ENCODE measurements at places on chromosomes 5 and 9.

- DNase-seq, result no peak
Measured at GRCh38 chr9:83665580-83666200, 42.1 kb downstream of the UBQLN1 start.

DNA sequence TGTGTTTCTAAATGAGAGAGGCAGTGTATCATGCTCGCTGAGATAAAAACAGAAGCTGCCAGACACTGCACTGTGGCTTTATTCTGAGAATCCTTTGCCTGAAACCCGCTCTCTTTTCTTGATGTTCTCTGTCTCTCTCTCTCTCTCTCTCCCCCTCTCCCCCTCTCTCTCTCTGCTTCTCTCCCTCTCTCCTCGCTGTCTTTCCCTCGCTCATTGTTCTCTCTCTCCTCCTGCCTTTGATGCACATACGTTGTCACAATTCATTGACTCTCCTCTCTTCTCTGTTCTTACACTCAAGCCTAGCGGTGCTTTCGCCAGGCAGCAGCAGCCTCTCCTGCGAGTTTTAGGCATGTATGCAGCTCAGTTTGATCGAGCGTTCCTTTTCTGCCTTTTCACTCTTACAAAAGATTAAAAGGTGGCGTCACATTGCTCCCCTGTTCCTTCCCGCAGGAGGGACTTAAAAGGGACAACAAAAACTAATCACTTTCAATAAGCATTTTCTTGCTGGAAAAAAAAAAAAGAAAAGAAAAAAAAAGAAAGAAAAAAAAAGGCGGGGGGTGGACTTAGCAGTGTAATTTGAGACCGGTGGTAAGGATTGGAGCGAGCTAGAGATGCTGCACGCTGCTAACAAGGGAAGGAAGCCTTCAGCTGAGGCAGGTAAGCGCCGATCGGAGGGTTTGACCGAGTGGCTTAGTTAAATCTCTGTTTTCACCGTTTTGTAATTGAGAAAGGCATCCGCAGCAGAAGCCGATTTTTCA, 717.9 kb upstream of the WWC1 start:
- peak; percentile 42 for DNase-seq

DNA sequence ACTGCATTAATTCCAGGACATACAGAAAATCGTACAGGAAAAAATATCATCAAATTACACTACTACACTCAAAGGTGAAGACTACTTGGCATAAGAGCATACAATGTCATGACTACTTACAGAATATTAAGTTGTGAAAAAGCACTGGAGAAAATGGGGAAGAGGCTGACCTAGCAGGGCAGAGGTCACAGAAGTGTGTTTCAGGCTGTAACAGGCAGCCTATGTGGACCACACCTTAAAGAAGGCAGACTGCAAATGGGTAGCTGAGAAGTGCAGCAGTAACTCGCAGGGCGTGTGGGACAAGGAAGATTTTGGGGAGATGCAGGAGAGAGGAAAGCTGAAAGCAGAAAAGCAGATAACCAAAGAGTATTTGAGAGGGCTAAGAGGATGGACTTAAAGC, 167.0 kb upstream of the PIK3R1 start:
- DNase-seq, result no peak

DNA sequence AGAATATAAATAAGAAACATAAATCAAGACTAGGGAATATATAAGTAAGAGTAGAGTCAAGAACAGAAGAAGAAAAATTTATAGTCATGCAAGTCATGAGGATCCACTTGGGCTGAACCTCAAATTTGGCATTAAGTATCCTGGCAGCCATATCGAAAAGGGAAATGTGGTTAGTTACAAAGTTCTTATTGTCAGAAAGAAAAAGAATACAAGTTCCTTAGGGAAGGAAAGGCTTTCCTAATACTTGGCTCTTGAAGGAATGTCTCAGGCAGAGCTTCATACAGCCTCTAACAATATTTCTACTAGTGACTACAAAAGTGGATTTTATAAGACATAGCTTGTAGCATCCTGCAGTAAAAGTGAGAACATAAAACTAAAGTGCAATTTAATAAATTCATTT, 45.4 kb downstream of the TMEM252 start:
- DNase-seq, result no peak

- no peak for DNase-seq
Measured at GRCh38 chr9:91246846-91247245, 114.9 kb downstream of the AUH start.

DNA sequence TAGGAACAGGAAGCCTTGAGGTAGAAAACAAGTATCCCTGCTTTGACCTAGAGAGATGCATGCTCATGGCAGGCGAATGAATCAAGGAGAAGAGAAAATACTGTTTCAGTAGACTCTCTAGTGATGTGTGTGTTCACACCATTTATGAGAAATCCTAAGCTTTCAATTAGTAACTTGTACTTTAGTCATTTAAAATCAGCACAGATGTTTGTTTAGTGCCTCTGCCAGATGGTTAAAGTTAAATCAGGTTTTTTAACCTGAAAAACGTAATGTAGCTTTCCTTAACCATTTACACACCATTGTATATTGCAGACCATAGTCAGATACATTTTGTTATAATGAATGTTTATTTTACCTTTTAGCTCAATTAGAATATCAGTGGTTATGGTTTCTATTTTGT, 5.0 kb downstream of the TJP2 start:
- no peak for DNase-seq

GRCh38 chr9:106653213-106653612, 209.8 kb upstream of the ZNF462 start:
- DNase-seq, result no peak

- DNase-seq, result no peak
Measured at GRCh38 chr5:154205441-154206117, 15.0 kb downstream of the GALNT10 start.

DNA sequence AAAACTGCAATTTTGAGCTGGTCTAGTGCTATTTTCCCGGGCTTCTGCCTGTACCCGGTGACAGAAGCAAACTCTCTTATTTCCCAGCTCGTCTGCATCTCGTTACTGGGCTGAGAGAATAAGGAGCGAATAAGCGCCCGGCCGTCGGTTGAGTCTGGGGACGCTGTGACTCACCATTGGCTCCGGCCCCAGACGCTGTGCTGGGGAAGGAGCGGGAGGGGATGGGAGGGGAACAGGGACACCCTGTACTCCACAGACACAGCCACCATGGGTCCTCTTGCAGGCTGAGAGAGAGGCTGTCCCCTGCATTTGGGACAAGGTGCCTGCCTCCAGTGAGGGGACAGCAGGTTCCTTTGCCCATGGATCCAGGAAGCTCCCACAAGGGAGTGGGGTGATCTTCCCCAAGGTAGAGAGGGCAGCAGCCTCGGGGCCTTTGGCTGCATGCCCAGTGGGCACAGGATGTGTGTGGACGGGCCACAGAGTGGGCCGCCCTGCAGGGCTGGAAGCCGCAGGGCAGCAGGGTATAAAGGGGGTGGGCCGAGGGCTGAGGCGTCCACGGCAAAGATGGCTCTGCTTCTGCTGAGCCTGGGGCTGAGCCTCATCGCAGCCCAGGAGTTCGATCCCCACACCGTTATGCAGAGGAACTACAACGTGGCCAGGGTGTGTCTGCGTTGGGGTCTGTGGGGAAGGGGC, at the start of gene LCN9:
TSS of gene LCN9 (plus strand) at position 552 of the 693 bp plus-strand sequence. CDS start at position 565, 13 bp downstream.
- no peak for DNase-seq

DNA sequence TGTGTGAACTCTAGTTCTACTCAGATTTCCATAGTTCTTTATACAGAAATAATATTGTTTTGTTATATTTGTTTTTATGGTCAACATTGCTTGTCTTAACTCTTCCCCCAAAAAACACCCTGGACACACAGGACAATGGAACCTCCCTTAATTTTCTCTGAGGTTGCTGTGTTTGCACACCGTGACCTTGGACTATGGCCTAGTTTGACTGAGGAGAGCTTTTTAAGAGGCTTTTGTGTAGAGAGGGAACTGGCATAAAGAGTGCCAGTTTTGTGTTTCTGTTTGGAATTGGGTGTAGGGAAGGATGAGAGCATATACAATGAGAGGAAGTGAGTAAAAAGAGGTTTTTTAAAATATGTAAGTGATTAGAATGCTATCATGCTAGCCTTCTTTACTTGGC, 101.1 kb upstream of the MEF2C start:
- no peak for DNase-seq

GRCh38 chr9:6229619-6230018, 14.0 kb downstream of the IL33 start:
- no peak for DNase-seq

DNA sequence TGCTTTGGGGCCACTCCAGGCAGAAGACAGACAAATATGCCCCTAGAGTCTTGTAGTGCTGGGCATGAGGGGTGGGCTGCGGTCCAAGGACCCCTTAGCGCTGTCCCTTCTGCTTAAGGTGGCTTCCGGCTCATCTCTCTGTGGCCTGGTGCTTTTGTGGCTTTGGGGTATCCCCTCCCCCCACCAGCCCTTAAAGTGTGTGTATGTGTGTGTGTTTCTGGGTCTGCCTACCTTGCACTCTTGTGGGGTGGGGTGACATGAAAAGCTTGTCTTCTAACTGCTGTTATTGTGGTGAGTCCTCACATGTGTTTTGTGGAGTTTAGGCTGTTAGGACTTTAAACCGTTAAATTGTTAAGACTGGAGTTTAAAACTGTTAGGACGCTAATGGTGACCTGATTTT, 23.6 kb downstream of the MARCHF6 start:
- DNase-seq, result no peak

DNA sequence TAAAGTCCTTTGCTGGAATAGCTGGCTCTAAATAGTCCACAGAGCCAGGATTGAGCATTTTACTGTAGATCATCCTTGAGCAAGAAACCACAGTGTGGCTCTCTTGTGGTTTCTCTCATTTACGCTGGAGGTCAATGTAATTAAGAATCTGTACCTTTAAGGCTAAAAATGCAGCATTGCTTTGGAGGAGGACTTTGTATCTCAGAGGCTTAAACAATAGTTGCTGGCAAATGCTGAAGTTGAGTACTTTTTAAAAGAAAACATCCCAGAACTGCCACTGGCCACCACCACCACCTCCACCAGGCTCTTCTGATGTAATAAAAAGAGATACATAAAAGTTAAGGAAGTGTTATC, 177.3 kb upstream of the ADAMTSL1 start:
- no peak for DNase-seq

DNA sequence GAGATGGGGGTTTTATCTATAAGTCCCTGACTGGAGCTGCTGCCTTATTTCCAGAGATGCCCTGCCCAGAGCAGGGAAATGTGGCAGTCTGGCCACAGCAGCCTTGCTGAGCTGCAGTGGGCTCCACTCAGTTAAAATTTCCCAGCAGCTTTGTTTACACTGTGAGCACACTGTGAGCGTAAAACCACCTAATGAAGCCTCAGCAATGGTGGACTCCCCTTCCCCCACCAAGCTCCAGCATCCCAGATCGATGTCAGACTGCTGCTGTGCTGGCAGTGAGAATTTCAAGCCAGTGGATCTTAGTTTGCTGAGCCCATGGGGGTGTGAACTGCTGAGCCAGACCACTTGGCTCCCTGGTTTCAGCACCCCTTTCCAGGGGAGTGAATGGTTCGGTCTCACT, 208.7 kb upstream of the RAI14 start:
- no peak for DNase-seq

DNA sequence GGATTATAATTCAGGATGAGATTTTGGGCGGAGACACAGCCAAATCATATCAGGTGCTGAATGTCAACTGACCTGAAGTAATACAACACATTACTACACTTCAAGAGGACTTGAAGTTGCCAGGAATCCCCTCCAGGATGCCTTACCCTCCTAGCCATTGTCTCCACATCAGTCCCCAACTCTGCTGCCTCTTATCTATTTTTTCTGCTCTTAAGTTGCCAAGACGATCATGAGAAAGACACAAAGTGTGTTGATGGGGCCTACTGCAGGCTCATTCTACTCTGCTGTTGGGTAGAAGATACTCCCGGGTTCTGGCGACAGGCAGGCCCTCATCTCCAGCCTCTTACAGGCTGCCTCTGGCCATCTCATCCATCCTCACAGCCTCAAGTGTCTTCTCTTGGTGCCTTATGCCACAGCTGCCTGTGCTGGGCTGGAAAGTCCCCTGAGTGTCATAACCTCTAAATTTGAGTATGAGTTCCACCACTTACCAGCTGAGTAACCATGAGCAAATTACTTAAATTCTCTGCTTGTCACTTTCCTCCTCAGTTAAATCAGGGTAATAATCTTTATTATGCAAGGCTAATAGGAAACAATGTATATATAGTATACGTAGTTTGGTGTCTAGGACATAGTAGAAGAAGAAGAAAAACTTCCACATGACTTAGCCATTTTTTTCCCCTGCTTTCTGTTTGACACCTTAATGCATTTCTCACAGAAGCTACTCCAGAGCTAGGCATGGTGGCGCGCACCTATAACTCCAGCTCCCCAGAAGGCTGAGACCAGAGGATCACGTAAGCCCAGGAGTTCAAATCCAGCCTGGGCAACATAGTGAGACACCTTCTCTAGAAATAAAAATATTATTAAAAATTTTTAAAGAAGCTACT, 73.0 kb upstream of the SNX2 start:
- DNase-seq, result no peak

- no peak for DNase-seq
Measured at GRCh38 chr5:175107865-175108264, 336.1 kb downstream of the DRD1 start.

- DNase-seq, result no peak
Measured at GRCh38 chr5:154664869-154665268, 90.3 kb upstream of the LARP1 start.

DNA sequence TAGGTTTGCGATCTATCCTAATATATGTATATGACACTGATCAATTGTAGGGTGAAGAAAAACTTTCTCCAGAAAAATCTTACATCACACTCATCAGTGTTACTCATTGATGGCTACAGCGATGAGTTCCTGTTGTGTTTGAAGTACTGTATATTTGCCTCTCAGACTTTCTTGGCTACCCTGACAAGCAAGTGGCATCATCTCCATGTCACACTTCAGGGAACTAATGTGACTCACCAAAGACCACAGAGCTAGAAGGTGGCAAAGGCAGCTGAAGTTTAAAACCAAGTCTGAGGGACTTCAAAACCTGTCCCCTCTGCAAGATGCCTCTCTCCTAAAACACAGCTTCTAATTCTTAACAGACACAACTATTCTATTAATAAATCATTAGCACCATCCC, 451.4 kb downstream of the CTNND2 start:
- no peak for DNase-seq

DNA sequence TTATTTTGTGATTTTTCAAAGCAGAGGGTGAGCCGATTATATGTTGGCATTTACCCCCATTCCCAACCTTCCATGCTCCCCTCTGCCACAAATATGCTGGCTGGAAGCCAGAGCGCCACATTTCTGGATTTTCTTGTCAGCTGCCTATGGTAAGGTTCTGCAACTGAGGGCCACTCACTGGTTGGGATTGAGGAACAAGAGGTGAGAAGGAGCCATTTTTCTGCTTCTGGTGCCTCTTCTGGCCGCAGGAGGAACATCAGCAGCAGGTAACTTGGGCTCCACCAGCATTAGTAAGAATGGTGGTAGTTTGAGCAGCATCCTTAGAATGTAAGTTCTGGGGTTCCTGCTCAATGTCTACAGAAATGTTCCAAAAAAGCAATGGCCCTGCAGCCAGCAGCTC, 159.5 kb upstream of the MAST4 start:
- DNase-seq, result no peak

GRCh38 chr9:133355881-133356357, 368 bp downstream of the SURF1 start:
- no peak for DNase-seq

GRCh38 chr5:107538805-107539445, 131.8 kb downstream of the EFNA5 start:
- DNase-seq, result no peak

GRCh38 chr5:170296935-170297588, 515 bp downstream of the LCP2 start:
- DNase-seq, result no peak

Measured in NCI-H524 treated with DMSO at 0.1 percent for 48 hours (cell line).